ENCODE measurements at places on chromosomes 11 and 22.

- DNase-seq: no peak
Measured at GRCh38 chr11:45751430-45751829, 53.5 kb upstream of the SLC35C1 start.

DNA sequence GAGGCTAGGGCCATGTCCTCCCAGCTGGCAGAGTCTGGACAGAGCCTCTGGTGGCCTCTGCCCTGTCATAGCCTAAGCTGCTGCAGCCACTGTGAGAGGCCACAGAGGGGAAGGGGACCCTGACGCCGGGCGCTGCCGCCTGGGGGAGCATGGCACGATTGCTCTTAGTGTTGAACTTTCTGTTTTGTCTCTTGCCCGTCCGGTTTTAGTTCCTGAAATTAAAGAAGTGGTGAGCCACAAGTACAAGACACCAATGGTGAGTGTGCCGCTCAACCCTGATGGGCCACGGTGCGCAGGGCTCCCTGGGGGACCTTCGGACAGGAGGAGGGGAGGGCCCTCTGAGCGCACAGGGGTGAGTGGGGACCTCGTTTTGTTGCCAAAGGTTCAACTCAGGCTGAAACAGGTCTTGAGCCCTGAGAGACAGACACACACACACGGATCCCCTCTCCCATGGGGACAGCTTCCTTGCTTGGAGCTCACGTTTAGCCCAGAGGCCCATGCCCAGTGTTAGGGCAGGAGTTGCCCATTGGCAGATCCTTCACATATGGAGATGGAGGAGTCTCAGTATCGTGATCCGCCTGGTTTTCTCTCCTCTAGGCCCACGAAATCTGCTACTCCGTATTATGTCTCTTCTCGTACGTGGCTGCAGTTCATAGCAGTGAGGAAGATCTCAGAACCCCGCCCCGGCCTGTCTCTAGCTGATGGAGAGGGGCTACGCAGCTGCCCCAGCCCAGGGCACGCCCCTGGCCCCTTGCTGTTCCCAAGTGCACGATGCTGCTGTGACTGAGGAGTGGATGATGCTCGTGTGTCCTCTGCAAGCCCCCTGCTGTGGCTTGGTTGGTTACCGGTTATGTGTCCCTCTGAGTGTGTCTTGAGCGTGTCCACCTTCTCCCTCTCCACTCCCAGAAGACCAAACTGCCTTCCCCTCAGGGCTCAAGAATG is 23.8 kb downstream of the MYBPC3 start:
- no peak for DNase-seq

DNA sequence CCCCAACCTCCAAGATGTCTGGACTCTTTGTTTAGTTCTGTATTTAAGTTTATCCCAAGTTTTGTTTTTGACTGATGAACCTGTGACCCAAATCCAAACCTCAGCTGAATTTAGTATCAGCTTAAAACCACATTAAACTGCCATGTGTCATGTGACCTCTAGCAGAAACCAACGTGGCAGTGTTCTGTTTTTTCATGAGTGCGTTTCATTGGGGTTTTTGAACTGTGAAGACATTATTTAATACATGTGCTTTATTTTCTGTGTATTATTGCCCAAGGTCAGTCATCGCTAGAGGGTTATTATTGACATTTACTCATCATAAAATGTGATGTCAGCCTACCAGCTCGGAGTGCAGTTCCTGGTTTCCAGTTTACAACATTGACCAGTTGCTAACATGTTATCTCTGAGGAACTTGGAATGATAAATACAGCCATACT is 1.8 kb downstream of the TLCD5 start:
- DNase-seq: no peak

- no peak for DNase-seq
Measured at GRCh38 chr22:44196731-44197131, 16.0 kb downstream of the PARVG start.

- no peak for DNase-seq
Measured at GRCh38 chr22:40018051-40018450, 23.3 kb downstream of the FAM83F start.

DNA sequence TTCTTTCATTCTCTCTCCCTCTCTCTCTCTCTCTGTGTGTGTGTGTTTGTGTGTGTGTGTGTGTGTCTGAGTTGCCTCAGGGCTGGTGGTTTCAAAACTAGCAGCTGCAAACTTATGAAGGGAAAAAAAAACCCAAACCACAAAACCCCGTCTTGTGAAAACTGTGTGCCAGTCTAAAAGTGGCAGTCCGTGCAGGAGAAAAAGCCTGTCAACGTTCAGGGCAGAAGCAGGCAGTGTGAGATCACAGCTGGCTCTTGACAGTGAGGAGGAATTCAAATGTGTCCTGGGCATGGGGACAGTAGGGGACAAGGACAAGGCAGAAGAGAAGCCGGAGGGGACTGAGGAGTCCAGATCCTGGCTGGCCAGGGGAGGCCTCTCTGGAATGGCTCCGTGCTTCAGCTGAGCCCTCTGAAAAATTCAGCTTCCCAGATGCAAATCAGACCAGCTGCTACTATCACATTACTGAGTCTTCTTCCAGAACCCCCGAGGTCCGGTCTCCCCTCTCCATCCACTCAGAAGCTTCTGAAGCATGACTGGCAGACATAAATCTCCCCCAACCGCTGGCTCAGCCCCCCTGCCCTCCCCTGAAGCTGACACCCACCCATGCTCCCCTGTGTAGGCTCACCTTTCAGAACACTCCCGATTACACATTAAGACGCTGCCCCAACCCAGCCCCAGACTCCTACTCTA is 31.9 kb downstream of the FLI1 start:
- DNase-seq: no peak

DNA sequence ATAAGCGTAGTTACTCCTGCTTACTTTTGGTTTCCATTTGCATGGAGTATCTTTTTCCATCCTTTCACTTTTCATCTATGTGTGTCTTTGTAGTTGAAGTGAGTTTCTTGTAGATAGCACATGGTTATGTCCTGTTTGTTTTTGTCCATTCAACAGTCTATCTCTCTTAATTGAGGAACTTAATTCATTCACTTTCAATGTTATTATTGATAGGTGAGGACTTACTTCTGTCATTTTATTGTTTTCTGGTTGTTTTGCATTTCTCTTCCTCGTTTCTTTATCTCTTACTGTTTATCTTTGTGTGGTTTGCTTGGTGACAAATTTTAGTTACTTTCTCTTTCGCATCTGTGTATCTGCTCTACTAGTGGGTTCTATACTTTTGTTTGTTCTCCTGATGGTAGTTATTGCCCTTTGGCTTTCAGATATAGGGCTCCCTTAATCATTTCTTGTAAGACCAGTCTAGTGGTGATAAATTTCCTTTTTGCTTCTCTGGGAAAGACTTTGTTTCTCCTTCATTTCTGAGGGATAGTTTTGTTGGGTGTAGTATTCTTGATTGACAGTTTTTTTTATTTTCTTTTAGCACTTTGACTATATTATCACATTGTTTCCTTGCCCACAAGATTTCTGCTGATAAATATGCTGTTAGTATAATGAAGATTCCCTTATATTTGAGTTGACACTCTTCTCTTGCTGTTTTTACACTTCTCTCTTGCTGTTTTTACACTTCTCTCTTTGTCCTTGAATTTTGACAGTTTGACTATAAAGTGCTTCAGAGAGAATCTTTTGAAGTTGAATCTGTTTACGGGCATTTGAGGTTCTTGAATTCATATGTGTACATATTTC is 9.0 kb upstream of the RAG1 start:
- DNase-seq: no peak

GRCh38 chr11:63532799-63533475 is 3.7 kb upstream of the PLAAT4 start:
- DNase-seq: no peak

- no peak for DNase-seq
Measured at GRCh38 chr11:1906181-1906580, 13.3 kb upstream of the TNNT3 start.

DNA sequence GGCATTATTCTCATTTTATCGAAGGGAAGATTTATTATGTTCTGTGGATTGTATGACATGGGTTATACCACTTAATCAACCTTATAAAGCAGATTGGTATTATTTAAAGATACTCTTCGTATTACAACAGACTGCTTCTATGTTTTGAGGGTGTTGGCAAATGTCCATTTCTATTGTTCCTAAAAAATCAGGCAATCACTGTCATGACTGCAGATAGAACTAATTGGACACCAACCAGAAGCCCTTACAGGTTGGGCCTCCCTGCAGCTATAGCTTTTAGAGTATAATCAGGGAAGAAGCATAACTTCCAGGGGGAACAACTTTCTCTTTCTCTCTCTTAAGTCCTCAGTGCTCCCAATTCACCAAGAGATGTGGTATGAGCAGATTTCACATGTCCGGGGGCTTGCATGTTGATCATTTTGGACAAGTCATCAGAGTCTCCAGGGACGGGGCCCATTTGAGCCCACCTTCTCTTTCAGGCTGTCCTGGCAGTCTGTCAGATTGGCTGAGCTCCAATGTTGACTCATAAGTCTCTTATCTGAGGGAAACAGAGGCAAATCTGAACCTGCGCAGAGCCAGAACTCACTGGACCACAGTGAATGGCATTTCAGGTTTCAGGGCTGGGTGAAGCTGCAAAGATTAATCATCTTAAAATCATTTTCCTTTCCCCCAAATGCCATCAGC is 264.0 kb upstream of the CCDC90B start:
- DNase-seq: no peak

- no peak for DNase-seq
Measured at GRCh38 chr11:123448823-123449222, 18.8 kb downstream of the GRAMD1B start.

- DNase-seq: no peak
Measured at GRCh38 chr11:109892321-109892794, 200.8 kb upstream of the ZC3H12C start.

Measured in mesothelial cell of epicardium (in vitro differentiated cells).